ENCODE measurements at places on chromosomes 7 and 10. TPM values are rescaled to one million over a fixed set of nuclear protein-coding genes. Genes with fewer than 3 reads are reported as not detected.

Gene C10orf62
- 2.2 TPM for total RNA-seq

- no peaks in the 10 kb centered on the region for H3K27me3 ChIP-seq
- H3K27ac ChIP-seq = no peak overlapping the region
- H3K36me3 ChIP-seq = no peaks in the 10 kb centered on the region
Measured at GRCh38 chr7:135718794-135719437, 9.1 kb downstream of the SLC13A4 start.

Gene ELOVL3
- not detected for total RNA-seq

- no peaks in the 10 kb centered on the region for H3K36me3 ChIP-seq
- H3K4me1 ChIP-seq = no peaks in the 10 kb centered on the region
- no peak for DNase-seq
- no peaks in the 10 kb centered on the region for H3K27me3 ChIP-seq
- H3K27ac ChIP-seq = no peak overlapping the region
Measured at GRCh38 chr7:98556288-98556687, 60.8 kb upstream of the NPTX2 start.

DNA sequence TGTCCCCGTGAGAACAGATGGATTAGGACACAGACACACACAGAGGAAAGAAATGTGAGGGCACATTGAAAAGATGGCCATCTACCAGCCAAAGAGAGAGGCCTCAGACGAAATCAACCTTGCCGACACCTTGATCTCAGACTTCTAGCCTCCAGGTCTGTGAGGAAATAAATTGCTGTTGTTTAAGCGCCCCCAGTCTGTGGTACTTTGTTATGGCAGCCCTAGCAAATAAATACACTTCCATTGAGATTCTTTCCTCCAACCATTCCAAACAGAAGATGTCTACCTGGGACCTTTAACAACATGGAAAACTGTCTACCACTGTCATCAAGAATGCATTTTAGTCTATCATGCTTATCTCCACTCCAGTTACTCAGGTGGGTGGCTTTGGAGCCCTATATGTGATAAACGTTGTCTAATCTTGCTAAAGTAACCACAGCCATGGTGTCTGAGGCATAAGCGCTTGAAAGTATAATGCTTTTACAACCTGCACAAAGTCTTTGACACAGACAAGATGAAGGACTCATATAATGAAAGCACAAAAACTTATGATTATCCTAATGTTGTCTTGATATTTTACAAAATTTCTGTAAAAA lies 244.3 kb downstream of the MTERF1 start:
- no peak overlapping the region for H3K27ac ChIP-seq
- DNase-seq = no peak
- no peaks in the 10 kb centered on the region for H3K27me3 ChIP-seq
- H3K36me3 ChIP-seq = no peaks in the 10 kb centered on the region
- no peak overlapping the region for H3K4me3 ChIP-seq

DNA sequence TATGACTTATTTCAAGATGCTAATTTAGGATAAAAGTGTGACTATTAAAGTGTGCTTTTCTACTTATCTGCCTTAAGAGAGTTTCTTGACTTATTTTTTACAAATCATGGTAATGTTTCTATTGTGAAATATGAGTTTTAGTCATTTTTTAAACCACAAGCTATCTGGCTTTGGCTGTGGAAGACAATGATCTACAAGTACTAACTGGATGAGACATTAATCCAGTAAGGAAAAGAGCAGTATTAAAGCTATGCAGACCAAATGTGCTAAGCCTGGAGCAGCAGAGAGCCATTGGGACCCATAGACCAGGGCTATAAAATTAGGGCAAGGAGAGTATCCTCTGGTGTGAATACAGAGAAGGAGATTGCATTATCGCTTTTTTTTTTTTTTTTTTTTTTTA lies 92.4 kb downstream of the SEMA3A start:
- H3K36me3 ChIP-seq = no peaks in the 10 kb centered on the region
- no peak overlapping the region for H3K4me3 ChIP-seq
- H3K27ac ChIP-seq = no peak overlapping the region
- H3K27me3 ChIP-seq = no peaks in the 10 kb centered on the region

- H3K36me3 ChIP-seq = no peaks in the 10 kb centered on the region
- no peaks in the 10 kb centered on the region for H3K27me3 ChIP-seq
- DNase-seq = no peak
- peaks cover 10% of the 10 kb centered on the region for H3K4me1 ChIP-seq
- no peak overlapping the region for H3K4me3 ChIP-seq
Measured at GRCh38 chr10:110138197-110138812, 69.1 kb upstream of the MXI1 start.

Gene FGL2
- total RNA-seq = 8.8 TPM

DNA sequence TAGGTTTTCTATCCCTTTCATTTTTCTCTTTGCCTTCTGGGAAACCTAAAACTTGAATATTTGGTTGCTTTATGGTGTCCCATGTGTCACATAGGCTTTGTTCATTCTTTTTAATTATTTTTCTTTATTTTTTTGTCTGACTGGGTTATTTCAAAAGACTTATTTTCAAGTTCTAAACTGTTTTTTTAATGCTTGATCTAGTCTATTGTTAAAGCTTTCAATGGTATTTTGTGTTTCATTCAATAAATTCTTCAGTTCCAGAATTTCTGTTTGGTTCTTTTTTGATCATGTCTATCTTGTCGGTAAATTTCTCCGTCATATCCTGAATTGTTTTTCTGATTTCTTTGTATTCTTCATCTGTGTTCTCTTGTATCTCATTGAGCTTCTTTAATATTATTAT lies 86.8 kb downstream of the NPS start:
- H3K27me3 ChIP-seq = no peaks in the 10 kb centered on the region
- no peak overlapping the region for H3K27ac ChIP-seq
- no peaks in the 10 kb centered on the region for H3K36me3 ChIP-seq
- no peak for DNase-seq
- no peak overlapping the region for H3K4me3 ChIP-seq

GRCh38 chr7:1323178-1324027 lies 90.7 kb downstream of the UNCX start:
- no peaks in the 10 kb centered on the region for H3K4me1 ChIP-seq
- DNase-seq = no peak
- H3K27ac ChIP-seq = no peak overlapping the region
- no peaks in the 10 kb centered on the region for H3K36me3 ChIP-seq
- H3K27me3 ChIP-seq = no peaks in the 10 kb centered on the region

Gene MPP7
- 2.0 TPM for total RNA-seq

GRCh38 chr7:131161103-131161502 lies 166.6 kb upstream of the MKLN1 start:
- H3K27ac ChIP-seq = no peak overlapping the region
- no peaks in the 10 kb centered on the region for H3K4me1 ChIP-seq
- no peak for DNase-seq

Gene TRPV5
- not detected for total RNA-seq

DNA sequence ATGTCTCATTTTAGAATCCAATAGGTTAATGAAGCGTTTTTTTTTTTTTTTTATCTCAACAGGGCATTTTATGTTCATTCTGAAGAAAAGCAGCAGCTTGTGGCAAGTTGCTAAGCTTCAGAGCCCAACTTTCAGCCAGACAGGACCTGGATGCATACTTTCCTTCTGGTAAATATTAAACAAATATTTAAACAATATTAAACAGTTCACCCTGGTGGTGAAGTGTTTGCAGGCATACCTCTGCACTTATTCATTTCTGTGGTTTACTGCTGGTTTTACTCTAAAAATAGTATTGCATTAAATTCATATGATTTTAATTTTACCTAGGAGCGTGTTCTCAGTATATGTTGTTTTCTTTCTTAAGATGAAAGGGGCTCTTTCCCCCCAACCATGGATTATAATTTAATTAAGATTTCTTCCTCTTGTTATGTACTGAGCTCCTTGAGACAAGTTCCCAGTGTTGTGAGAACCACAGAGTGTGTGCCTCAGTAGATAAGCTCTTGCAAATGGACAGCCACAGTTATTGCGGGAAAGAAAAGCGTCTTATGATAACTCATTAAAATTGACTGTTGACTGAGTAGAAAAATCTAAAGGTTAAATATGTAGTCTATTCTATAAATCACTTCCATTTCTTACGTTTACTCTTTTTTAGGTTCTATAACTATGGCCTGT lies 155.8 kb downstream of the MALRD1 start:
- no peaks in the 10 kb centered on the region for H3K27me3 ChIP-seq
- no peak overlapping the region for H3K4me3 ChIP-seq
- H3K4me1 ChIP-seq = no peaks in the 10 kb centered on the region

- no peak overlapping the region for H3K27ac ChIP-seq
- no peaks in the 10 kb centered on the region for H3K27me3 ChIP-seq
- no peak overlapping the region for H3K4me3 ChIP-seq
- DNase-seq = no peak
- no peaks in the 10 kb centered on the region for H3K36me3 ChIP-seq
Measured at GRCh38 chr7:12578930-12579640, 8.6 kb downstream of the SCIN start.

DNA sequence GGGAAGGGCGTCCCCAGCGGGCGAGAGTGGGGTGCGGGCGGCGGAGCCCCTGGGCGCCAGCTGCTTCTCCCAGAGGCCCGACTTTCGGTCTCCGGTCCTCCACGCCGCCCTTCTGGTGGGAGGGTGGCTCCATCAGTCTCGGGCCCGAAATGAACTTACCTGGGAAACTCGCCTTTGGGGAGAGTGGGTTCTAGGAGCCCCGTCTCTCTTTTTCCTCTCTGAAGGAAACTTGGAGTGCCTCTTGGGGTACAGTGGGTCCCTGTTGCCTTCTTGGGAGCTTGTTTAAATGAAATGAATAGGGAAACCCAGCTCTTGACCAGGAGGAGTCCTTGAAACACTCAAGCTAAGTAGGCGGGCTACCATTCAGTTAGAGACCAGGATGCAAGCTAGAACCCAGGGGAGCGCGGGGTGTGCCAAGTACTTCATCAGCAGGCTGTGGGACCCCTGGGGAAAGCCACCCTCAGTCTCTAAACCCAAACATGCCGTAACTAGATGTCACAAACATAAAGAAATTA lies 1.3 kb downstream of the SLC26A4 start:
- no peak overlapping the region for H3K27ac ChIP-seq
- H3K27me3 ChIP-seq = no peaks in the 10 kb centered on the region
- H3K4me1 ChIP-seq = peaks cover 3% of the 10 kb centered on the region
- H3K36me3 ChIP-seq = no peaks in the 10 kb centered on the region
- no peak for DNase-seq

Gene GHRHR
- total RNA-seq = not detected

Data from right lobe of liver (tissue), 6 donors.